Mammary microvascular endothelial cell (primary cell): ENCODE measurements at places on chromosomes 2 and 18. TPM values are rescaled to one million over a fixed set of nuclear protein-coding genes. Genes with fewer than 3 reads are reported as not detected.

The CRYBA2 gene
- not detected in 2 replicates for total RNA-seq

The REG3A gene
- not detected in 2 replicates for total RNA-seq

The TUBA4A gene
- 13.6 and 22.3 TPM in 2 replicates for total RNA-seq

The SFT2D3 gene
- 5.4 and 7.8 TPM in 2 replicates for total RNA-seq

The CCBE1 gene
- 2.0 and 3.5 TPM in 2 replicates for total RNA-seq

The GALM gene
- 4.1 and 6.2 TPM in 2 replicates for total RNA-seq

The HJURP gene
- 22.8 and 22.9 TPM in 2 replicates for total RNA-seq

The SAG gene
- total RNA-seq, result not detected in 2 replicates

The C1GALT1C1L gene
- total RNA-seq, result not detected in 2 replicates

The POTEE gene
- total RNA-seq, result not detected in 2 replicates

The SLC19A3 gene
- total RNA-seq, result not detected in 2 replicates

The GREB1L gene
- total RNA-seq, result 0.07 and 3.1 TPM in 2 replicates

The FAP gene
- total RNA-seq, result 12.9 and 16.5 TPM in 2 replicates

The MFSD2B gene
- total RNA-seq, result 0.20 and 0.59 TPM in 2 replicates

The ARHGEF4 gene
- total RNA-seq, result under 0.01 TPM in 1 of 2 replicates, not detected in the other

The MROH2A gene
- not detected in 2 replicates for total RNA-seq

The NXPH2 gene
- total RNA-seq, result not detected in 2 replicates

The TNFAIP6 gene
- total RNA-seq, result 0.64 TPM in 1 of 2 replicates, not detected in the other

The ANKRD30B gene
- not detected in 2 replicates for total RNA-seq

The CXCR1 gene
- total RNA-seq, result not detected in 2 replicates

The LCT gene
- total RNA-seq, result not detected in 2 replicates

The PDK1 gene
- 5.6 and 6.1 TPM in 2 replicates for total RNA-seq
